NCI-H460 (cell line): ENCODE measurements at places on chromosomes 4 and X.

DNA sequence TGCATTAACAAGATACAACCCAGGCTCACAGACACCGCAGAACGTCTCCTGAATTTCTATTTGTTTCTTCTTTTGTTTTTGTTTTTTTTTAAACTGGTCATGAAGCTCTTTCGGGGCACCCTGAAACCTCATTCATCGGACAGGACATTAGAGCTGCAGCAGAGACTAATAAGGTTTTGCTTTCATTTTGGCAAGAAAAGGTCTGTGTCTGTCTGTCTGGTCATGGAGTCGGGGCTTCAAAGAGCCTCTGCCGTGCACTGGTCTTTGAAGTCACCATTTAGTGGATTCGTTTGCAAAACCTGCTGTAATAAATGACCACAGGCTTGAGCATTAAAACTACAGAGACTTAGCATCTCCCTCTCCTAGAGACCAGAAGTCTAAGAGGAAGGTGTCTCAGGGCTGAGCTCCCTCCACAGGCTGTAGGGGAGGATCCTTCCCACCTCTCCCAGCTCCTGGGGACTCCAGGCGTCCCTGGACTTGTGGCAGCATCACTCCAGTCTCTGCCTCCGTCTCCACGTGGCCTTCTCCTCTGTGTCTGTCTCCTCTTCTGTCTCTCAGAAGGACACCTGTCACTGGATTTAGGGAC lies 247.5 kb downstream of the CRLF2 start:
- DNase-seq: no peak

GRCh38 chr4:41548305-41548880 lies 10.4 kb downstream of the LIMCH1 start:
- no peak for DNase-seq

GRCh38 chr4:114132830-114133229 lies 153.4 kb upstream of the ARSJ start:
- DNase-seq: peak; percentile 1

- DNase-seq: no peak
Observed at GRCh38 chrX:122055460-122055859, 1008.0 kb downstream of the GLUD2 start.

DNA sequence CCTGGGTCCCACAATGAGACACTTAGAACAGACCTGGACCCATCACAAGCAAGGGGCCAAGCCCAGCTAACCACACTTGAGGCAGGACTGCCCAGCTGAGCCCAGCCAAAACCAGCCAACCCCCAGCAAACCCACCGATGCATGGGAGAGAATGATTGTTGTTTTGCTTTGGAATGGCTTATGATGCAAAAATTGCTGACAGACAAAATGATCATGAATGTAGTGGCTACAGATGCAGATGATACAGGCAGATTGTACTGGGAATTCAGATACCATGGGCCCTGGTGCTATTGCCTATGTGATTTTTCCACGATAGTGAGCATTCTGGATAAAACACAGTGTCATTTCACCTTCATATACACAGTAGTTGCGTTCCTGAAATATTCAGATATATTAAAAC lies 9.0 kb upstream of the ZCCHC4 start:
- no peak for DNase-seq

DNA sequence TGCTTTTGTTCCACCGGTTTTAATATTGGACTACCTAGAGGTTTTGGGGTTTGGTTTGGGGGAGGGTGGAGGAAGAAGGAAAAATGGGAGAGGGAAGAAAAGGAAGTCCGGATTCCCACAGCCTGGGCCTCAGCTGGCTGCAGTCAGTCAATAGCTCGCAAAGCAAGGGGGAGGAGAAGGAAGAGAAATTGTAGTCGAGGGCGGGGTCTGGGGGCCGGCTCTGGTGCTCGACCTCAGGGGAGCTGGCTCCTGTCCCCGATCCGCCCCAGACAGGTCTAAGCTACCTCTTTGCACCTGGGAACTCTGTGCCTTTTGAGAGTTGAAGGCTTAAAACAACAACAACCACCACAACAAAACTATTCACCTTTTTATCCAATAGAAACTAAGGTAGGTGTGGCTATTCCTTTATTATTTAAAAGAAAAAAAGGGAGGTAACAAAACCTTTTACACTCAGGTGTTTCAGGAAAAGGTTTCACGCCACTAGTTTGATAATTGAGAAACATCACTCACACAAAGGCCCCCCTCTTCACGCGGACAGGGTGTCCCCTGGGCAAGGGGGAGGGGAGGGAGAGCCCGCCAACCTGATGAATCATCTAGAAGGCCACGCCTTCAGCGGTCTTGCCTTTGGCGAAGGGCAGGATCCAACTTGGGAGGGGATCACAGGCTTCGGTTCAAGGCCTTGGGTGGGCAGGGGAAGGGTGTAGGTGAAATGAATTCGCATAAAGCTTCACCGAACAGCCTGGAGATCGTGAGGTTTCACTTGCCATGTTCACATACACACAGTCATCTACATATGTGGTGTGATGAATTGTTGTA lies 1.6 kb upstream of the LNX1 start:
- DNase-seq: no peak

DNA sequence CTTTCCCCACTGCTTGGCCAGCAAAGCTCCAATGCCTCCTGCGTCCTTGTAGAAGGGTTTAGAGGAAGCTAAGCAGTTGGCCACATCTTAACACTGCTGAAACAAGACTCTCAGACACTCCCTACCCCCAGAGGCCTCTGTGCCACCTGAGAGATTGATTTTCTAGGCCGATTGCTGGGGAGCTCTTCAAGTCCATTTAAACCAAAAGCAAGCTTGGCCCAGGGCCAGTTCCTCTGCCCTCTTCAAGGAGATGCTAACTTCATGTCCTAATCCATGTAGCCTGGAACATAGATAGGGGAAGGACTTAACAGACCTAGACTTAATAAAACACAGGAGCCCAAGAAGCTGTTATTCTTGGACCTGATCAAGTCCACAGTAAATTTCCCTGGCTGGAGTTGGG lies 27.2 kb upstream of the FMR1NB start:
- no peak for DNase-seq

- no peak for DNase-seq
Observed at GRCh38 chrX:37767430-37767829, 12.4 kb upstream of the CYBB start.

GRCh38 chrX:13307041-13307440 lies 12.8 kb downstream of the ATXN3L start:
- no peak for DNase-seq

GRCh38 chr4:8775121-8775520 lies 96.5 kb downstream of the HMX1 start:
- DNase-seq: no peak

DNA sequence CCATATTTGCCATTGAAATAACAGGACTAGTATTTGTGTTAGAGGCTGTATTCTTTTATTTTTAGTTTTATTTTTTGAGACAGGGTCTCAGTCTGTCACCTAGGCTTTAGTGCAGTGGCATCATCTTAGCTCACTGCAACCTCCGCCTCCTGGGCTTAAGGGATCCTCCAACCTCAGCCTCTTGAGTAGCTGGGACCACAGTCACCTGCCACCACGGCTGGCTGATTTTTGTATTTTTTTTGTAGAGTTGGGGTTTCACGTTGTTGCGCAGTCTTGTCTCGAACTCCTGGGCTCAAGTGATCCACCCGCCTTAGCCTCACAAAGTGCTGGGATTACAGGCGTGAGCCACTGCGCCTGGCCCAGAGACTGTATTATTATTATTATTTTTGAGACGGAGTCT lies 15.3 kb downstream of the TMEM131L start:
- no peak for DNase-seq

GRCh38 chr4:147942729-147943128 lies 210.8 kb downstream of the ARHGAP10 start:
- DNase-seq: no peak

- peak; percentile 75 for DNase-seq
Observed at GRCh38 chrX:22526339-22526738, 253.6 kb downstream of the CBLL2 start.

- no peak for DNase-seq
Observed at GRCh38 chr4:139552517-139553307, 3.3 kb downstream of the SETD7 start.

GRCh38 chr4:74667438-74667837 lies 126.9 kb downstream of the BTC start:
- DNase-seq: no peak

DNA sequence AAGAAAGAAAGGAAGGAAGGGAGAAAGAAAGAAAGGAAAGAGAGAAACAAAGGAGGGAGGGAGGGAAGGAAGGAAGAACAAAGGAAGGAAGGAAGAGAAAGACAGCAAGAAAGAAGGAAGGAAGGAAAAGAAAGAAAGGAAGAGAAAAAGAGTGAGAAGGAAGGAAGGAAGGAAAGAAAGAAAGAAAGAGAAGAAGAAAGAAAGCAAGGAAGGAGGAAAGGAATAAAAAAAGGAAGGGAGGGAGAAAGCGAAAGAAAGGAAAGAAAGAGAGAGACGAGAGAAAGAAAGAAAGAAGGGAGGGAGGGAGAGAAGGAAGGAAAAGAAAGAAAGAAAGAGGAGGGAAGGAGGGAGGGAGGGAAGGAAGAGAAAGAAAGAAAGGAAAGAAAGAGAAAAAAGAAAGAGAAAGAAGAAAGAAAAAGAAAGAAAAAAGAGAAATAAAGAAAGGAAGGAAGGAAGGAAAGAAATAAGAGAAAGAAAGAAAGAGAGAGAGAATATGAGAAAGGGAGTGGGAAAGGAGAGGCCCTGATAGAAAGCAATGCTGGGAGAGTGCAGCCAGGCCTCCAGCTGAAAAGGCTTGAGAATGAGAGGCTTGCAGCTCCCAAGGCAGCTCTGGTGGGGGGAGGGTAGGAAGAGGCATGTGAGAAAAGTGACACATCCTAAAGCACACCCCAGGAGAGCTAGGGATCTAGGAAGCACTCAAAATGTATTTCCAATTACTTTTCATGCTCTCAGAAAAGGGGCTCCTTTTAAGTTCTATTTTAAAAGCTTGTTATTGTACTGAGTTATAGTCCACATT lies 134.0 kb upstream of the ZIC3 start:
- DNase-seq: no peak

DNA sequence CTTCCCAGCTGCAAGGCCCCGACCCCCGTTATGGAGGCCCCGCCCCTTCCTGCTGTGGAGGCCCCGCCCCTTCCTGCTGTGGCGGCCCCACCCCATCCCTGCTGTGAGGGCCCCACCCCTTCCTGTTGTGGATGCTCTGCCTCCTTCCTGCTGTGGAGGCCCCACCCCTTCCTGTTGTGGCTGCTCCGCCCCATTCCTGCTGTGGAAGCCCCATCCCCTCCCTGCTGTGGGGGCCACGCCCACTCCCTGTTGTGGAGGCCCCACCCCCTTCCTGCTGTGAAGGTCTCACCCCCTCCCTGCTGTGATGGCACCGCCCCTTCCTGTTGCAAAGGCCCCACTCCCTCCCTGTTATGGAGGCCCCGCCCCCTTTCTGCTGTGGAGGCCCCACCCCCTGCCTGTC lies 104.9 kb upstream of the PSAPL1 start:
- DNase-seq: peak; percentile 11

DNA sequence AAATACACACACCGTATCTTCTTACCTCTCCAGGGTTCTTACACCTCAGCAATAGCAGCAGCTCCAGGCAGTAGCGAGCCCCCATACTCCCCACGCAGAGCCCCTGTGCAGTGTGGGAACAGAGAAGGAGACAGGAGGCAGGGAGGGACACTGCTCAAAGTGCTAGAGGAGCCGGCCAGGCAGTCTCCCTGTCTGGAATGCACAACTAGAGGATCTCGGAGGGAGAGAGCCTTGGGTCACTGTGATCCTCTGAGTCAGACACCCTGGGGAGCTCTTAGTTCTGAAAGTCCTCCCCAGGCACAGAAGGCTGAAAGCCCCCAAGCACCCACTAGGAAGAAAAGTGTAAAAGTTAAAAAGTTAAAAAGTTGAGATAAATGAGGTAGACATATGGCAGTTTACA lies 16.0 kb downstream of the AMELX start:
- no peak for DNase-seq

DNA sequence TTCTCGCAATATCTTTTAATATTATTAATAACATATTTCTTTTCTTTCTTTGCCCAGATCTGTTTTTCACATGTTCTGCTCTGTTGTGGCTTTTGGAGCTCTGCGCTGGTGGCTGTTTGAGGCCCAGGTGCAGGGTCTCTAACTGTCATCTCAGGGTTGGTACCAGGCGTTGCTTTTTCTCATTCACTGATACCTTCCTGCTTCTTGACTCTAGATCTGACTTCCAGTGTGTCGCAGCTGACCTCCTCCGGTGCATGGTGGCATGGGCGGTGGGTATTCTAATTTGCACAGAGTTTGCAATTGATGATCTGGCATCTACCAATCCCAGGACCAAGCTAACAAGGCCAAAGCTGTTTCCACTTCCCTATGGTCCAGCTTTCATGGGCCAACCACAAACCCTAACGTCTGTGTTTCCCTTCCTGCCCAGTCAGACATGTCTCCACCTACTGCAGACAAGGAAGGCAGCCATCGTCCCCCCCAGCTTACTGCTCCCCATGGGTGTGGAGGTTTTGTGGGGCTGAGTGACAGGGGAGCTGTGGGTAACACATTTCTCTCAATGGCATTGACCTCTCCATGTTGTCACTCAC lies 25.2 kb downstream of the LETM1 start:
- DNase-seq: no peak

DNA sequence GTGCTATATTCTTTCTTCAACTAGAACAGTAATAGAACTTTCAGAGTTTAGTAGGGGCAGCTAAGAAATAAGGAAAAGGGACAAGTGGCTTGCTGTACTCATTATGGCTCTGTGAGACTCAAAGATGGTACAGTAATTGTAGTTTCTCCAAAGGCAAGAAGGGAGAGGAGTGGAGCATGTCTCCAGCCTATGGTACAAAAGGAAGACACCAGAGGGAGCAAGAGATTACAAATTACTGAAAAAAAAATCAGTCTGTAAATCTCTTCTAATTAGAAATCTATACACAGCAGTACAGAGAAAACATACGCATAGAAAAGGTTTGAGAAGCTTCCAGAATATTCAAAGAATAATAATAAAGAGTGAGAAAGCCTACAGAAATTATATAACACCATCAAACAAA lies 61.4 kb downstream of the KLHL4 start:
- no peak for DNase-seq

DNA sequence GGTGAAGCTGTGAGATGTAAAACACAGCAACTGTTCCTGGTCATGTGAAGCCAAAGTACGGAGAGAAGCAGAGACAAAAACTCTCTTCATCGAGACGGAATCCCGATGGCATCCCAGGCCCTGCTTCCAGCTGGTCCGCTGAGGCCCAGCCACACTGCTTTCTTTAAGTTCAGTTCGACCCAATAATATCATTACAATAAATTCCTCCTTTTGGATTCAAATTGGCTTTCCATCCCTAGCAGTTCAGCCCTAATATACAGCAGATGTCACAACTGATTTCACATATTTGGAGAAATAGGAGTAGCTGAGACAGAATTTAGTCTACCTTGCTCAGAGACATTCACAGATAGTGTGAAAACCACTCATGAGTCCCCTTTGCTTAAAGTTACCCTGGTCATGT lies 98.3 kb upstream of the SPRY1 start:
- DNase-seq: no peak

- no peak for DNase-seq
Observed at GRCh38 chr4:7783541-7783940, 156.1 kb downstream of the AFAP1 start.

DNA sequence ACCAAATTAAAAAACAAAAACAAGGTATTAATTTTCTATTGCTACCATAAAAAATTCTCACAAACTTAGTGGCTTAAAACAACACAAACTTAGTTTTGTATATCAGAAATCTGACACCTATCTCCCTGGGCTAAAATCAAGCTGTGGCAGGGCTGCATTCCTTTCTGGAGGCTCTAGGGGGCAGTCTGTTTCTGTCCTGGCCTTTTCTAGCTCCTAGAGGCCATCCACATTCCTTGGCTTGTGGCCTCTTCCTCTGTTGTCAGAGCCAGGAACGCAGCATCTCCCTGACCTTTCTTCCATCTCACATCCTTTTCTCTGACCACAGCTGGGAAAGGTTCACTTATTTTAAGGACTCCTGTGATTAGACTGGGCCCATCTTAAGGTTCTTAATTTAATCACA lies 38.9 kb upstream of the TLR2 start:
- DNase-seq: no peak
